ENCODE measurements at places on chromosomes 4 and X.

DNA sequence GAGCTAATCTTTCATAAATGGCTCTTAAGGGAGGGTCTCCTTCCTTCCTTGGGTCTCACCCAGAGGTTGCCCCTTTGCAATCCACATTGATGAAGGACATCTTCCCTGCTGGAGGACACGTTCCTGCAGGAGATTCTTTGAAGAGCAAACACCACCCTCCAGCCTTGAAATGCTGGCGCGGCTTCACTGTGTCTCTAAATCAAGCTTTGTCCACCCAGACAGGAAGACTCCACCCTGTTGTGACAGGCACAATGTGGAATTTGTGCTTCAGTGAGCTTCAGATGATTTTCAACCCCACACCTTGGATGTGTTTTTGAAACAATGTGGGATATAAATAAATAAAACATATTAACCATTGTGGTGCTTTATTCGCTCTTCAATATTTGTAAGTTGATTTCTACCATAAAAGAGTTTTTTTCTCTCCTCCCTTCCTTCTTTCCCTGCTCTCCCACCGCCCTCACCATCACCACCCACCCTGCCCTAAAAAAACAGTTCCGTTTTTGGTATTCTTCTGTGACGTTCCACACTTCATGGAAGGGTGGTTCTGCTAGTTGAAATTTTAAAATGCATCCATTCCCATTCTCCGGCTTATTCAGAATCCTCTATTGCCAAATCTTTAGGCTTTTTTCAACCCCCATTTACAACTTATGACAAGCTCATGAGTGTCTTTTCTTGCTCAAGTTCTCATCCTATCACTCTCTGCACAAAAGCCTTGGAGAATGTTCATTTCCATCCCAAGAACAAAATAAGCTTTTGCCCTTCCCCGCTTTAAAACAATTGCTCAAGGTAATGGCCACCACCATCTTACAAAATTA lies 264.3 kb downstream of the RAPGEF2 start:
- no peak for DNase-seq

- DNase-seq, result no peak
Measured at GRCh38 chrX:27565992-27566391, 24.2 kb upstream of the DCAF8L2 start.

GRCh38 chr4:134276476-134276875 lies 74.9 kb upstream of the PABPC4L start:
- no peak for DNase-seq

DNA sequence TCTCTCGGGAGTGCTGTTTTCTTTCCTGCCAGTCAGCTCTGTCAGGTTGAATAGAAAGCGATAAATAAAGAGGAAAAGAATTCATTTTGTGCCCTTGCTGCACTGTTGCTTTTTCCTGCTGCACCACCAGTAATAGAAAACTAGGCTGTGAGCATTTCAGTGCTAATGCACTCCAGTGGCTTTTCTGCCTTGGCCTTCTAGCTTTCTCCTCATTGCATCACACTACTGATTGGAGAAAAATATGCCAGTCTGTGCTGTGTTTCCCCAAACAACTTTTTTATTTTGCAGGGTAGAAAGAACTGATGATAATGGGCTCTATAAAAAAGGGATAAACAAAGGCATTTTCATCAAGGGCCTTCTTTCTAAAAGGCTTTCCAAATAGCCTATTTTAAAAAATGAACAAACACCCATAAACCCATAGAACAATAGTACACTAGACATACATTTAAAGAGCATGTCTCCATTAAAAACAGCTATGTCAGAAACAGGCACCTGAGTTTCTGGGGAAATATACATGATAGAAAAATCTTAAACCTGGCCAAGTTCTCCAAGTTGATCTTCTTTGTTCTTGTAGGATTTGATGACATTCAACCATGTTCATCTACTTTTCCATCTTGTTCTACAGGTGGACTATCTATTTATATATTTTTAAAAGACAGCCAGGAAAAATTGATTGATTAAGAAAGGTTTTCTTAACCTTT lies 86.3 kb downstream of the GPRIN3 start:
- DNase-seq, result no peak

DNA sequence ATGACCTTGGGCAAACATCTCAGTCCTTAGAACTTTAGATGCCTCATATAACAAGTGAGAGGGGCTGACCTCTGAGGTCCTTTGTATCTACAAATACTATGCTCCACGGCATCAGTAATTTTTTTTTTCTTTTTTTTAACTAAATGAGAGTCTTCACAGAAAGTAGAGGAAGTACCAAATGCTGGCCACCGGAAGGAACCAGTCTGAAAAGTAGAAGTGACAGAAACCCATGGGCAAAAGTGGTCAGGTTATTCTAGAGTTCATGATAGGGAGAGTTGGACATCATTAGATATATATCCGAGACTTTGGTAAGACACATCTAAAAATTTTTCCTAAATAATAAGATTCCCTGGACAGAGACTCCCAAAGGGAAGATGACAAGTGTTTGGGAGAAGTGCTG lies 53.7 kb downstream of the COQ2 start:
- no peak for DNase-seq

GRCh38 chrX:70175338-70175737 lies 1.9 kb upstream of the DGAT2L6 start:
- no peak for DNase-seq

DNA sequence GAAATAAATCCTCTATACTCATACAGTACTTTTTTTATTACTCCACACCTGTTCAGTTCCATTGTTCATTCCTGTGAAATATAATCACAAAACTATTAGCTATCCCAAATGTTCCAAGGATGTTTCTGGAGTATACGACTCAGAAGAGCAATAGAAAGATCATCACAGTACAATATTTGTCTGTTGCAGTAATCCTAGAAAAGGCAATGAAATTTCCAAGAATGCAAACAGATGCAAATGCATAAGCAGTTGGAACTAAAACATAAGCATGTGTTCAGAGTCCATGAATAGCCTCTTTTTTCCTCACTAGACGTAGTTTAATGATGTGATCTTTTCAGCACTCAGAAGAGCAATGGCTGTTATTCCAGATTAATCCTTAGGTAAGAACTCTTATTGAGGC lies 55.2 kb downstream of the RTL3 start:
- no peak for DNase-seq

DNA sequence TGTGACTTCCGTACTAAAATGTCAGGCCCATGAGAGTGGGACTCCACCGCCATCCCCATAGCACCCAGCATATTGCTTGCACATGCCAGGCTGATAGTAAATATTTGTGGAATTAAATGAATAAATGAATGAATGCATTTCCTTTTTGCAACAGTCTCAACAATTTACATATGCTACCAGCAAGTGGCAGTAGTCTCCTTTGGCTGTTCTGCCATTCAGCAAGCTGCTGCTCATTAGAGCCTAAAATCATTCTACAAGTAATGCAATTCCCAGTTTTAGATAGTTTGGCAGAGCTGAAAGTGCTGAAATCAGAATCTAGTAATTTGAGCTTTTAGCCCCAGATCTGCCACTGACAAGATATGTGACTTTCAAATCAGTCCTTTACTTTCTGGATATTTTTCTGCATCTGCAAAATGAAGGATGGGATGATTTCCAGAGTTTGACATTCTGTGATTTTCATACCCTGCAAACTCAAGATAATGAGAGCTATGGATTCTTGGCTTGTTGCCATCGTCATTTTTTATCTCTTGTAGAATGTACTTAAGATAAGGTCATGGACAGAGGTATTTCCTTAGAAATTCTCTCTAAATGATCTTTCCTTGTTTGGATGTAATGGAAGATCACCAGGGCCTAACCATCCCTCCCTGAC lies 35.7 kb upstream of the INTS6L start:
- peak; percentile 12 for DNase-seq

GRCh38 chr4:150584111-150584915 lies 2.4 kb downstream of the MAB21L2 start:
- DNase-seq, result no peak

- DNase-seq, result no peak
Measured at GRCh38 chrX:130330146-130330545, 9.6 kb upstream of the SLC25A14 start.

DNA sequence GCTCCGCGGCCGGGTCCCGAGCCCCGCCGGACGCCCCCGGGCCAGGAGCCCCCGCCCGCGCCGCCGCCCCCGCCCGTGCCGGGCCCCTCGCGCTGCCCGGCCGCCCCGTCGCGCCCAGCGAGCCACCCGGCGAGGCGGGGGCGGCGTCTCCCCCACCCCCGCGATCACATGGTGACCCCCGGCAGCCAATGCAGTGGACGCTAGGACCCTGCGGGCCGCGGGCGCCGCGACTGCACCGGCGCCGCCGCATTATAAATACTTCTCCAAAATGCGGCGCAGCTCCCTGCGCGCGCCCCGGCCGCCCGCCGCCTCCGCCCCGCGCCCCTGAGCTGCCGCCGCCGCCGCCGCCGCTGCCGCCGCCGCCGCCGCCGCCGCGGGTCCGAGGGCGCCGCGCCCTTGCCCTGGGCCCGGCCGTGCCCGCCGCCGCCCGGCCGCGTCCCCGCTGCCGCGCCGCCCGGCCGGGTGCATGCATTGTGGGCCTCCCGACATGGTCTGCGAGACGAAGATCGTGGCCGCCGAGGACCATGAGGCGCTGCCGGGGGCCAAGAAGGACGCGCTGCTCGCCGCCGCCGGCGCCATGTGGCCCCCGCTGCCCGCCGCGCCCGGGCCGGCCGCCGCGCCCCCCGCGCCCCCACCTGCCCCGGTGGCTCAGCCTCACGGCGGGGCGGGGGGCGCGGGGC lies at the start of gene NAT8L:
Gene NAT8L (plus strand): TSS at position 282 of the 680 bp plus-strand sequence. CDS start 185 bp downstream, at position 467.
- no peak for DNase-seq

DNA sequence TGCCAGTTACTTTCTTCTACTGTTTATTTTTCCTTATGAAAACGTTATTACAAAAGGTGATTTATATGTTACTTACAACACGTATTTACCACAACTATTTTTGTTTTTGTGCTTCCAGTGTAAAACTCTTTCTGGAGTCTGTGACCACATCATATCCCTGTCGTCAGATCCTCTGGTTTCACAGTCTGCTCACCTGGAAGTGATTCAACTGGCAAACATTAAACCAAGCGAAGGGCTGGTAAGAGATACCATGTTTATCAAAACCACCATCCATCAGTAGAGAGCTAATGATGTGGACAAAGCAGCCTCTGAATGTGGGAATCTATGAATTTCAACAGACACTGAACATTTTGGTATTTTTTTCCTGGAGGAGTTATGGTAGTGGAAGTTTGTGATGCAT lies 116.1 kb downstream of the CNKSR2 start:
- no peak for DNase-seq

DNA sequence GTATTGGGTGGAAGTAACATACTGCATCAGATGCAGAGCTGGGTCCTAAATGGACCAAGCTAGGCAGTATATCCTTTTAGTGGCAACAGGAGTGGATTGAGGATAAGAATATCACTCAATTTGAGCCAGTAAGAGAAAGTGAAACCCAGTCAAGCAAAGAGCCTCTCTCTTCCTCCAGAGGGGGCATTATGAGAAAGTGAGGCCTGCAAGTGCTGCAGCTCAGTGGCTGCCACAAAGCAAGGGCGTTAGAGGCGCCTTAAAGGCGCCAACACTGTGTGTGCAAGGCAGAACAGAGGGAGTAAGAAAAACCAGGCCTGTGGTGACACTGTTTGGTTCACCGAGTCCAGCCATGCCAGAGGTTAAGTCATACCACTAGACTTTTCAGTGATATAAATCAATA lies 17.5 kb downstream of the STX18 start:
- peak; percentile 2 for DNase-seq

GRCh38 chr4:88382621-88383020 lies 4.0 kb downstream of the HERC6 start:
- peak; percentile 43 for DNase-seq

DNA sequence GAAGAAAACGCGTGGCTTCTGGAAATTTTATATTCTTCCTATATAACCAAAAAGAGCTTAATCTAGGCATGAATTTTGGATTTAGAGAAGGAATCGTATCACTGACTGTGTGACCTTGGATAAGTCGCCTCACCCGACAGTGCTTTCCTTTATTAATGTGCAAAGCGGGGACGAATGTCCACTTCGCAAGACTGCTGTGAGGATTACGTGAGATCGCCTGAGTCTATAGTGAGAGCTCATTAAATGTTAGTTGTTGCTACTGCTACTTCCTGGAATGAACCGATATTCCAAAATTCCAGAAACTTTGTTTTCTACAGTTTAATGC lies 448 bp upstream of the TBC1D8B start:
- no peak for DNase-seq

DNA sequence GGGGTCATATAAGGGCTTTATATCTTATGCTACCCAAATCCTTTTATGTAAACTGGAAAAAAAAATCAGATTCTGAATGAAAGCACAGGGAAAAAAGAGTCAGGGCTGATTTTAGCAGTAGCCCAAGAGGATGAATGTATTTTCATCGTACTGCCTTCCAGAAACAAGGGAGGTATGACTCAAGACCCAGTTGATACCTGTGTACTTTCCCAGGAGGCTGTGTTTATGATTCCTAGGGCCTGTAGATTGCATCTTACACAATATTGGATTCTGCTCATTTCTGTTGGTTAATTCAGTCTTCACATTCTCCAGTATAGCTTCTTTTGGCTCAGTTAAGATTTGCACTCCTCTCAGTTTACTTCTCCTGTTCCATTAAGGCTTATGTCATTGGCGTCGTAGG lies 127.9 kb upstream of the LIMCH1 start:
- DNase-seq, result no peak

DNA sequence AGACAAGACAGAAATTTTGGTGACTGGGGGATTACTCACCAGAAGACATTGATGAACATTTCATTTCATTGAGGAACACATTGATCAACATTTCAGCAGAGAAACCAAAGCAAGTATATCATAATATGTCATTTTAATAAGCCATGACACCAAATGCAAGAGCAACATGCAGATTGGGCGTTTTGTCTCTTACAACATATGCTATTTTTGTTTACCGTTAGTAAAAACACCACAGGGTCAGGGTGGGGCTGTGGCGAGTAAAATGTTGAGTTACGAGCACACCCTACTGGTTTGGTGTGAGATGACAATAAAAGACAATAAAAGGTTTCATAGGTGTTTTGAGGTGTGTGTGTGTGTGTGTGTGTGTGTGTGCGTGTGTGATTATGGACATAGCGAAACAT lies 294.5 kb downstream of the PDGFC start:
- DNase-seq, result no peak

GRCh38 chrX:16771483-16772398 lies 14.5 kb upstream of the TXLNG start:
- DNase-seq, result no peak

GRCh38 chrX:74272230-74272629 lies 31.8 kb upstream of the ZCCHC13 start:
- DNase-seq, result no peak

DNA sequence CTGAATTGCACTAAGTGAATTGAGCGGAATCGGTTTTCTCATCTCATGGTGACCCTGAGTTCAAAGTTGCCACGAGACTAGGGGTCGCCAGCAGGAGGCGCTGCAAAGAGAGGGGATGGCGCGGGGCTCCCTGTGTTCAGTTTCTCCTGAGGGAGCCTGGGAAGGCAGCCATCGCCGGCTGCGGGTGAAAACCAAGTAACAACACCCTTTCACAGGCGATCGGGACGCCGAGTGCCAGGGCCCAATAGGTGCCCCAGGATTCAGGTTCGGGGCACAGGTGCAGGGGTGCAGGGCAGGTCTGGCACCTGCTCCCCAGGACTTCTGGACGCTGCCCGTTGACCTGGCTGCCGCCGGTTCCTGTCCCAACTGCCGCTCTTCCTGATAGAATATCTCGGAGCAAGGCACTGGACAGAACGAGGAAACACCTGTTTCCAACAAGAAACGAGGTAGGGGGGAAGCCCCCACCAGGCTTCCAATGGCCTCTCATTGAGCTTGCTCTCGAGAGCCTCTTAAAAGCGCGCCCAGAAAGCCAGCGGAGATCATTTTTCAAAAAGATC lies 1.1 kb upstream of the FGF16 start:
- DNase-seq, result no peak
